ENCODE measurements at places on chromosomes 3 and 15.
A peak's percentile ranks its signal among the peaks of the same experiment; 100 is the strongest.

DNA sequence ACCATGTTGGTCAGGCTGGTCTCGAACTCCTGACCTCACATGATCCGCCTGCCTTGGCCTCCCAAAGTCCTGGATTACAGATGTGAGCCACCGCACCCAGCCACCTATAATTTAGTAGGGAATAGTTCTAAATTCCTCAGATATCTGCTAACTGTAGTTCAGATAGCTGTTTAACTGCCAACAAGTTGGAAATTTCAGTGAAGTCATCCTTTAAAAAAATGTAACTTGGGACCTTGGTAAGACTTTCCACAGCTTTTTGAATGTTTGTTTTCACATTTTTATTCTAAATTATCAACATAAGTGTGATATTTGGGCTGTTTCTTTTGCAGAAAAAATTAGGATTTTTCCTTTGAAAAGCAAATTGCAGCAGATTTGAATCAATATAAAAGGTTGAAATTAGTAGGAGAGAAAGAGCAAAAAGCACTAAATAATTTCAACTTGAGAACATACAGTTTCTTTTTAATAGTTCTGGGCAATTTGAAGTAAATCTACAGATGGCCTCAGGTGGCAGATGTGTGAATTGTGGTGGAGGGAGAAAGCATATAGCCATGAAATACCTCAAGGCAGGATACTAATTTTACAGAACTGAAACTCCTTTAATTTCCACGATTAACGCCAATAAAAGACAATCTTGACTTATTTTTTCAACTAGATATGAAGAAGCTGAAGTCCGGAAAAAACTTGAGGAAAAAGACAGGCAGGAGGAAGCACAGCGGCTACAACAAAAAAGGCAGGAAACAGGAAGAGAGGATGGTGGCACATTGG lies 34.3 kb downstream of the USP8 start:
- peak; percentile 2 for DNase-seq

DNA sequence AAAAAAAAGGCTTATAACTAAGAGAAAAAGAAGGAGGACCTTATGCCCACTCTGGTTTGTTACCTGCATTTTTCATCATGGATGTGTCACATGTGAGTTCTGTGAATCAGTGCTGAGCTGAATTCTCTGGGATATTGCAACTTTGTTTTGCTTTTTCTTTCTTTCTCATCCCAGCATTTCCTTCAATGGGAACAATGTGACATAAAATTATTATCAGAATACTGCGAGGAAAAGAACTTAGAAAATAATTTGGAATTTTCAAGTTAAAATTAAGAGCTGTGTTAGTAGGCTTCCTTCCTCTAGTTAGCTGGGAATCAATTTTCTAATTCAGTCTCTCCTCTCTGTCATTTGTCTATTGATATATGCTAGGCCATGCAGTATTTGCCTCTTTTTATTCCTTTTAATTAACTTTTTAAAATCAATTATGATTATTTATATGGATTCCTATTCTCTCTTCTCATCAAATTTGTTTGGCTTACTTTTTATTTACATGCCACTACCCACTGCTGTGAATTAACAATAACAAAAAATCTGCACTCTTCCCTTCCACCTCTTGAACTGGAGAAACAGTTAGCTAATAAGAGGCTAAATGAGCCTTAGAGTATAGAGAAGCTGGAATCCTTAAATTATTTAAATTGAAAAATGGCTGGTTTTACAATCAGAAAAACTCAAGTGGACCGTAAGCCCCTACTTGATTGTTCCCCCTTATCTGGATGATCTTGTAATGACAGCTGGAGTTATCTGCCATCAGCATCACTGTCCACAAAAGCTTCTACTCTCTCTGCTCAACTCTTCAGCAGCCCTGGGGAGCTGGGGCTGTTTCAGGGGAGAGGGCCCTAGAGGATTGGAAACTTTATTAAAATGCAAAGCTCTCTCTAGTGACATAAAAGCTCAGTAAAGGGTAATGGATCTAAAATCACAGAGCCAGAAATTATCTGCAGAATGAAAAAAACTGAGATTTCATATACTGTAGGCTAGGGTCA lies 95.3 kb upstream of the SOX2 start:
- no peak for DNase-seq

- peak; percentile 83 for DNase-seq
These were observed 27.6 kb upstream of the LIMD1 start for GRCh38 chr3:45566951-45567411.

DNA sequence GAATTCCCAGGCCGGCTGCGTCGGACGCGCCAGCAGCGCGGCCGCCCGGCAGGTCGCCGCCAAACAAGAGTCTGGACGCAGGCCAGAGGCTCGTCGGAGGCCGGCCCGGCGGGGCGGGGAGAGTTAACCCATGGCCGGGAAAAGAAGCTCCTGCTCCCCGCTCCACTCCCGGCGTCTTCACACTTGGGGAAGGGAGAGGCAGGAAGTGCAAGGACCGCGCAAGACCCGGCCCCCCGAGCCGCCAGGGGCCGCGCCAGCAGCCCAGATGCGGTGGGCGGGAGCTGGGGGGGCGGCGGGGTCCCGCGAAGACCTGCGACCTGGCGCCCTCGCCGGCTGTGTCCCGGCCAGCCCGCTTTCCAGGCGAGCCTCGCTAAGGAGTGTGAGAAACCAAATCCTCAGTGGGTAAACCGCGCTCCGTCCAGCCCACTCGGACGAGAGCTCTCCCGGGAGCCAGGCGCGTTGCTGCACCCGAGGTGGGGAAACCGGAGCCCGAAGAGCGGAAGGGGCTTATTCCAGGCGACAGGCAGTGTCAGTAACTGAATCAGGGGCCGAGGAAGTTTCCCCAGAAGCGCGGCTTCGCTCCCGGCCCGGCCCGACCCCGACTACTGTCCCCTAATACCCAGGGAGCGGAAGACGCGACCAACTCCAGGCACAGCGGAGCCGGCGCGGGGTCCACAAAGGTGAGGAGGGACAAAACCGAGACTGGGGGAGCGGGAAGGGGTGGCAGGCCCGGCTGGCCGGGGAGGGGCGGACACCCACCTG lies 721 bp downstream of the ADAMTS7 start:
- peak; percentile 27 for DNase-seq

DNA sequence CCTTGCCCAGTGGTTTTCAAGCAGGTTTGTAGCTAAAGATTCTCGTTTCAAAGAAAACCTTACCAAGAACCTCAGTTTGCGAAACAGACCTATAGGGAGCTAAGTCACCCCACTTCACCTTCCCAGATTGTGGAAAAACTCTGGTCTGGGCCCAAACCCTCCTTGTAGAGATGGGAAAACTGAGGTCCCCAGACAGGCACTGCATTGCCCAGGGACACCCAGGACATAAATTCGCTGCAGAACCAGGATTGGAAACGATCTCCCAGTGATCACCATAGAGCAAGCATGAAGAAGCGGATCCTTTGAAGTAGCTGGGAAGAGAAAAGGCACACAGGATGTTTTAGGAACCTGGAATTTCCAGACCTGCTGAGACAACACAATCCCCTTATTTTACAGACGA lies 85.6 kb upstream of the PIAS1 start:
- no peak for DNase-seq

DNA sequence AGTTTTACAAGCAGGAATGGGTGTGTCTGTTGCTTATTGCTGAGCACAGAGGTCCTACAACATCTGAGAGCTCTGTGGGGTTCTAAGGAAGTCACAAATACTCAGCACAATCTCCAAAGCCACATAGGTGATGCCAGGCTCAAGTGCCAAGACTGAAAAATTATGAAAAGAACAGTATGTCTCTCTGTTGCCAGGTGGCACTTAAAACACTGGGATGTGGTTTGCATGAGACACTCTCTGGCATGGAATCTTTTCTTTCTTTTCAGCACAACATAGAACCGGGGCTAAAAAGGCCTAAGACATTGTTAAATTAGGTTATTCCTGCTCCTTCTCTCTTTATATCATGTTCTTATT lies 127.3 kb upstream of the PRICKLE2 start:
- no peak for DNase-seq

DNA sequence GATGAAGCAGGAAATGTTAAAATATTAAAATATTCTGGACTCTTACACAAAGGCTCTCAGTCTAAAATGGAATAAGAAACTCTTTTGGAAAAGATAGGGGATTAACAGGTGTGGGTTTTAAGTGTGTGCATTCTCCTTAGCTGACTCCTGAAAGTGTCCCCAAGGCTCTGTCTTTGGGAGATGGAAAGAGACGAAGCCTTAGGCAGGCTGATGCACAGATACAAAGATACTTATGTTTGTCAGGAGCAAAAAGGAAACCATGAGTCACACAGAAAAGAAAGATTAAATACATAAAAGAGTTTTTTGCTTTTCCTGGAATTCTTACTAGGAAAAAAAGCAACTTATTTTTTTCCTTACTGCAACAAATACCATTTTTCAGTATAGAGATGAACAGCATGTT lies 23.8 kb upstream of the ABI3BP start:
- peak; percentile 68 for DNase-seq

DNA sequence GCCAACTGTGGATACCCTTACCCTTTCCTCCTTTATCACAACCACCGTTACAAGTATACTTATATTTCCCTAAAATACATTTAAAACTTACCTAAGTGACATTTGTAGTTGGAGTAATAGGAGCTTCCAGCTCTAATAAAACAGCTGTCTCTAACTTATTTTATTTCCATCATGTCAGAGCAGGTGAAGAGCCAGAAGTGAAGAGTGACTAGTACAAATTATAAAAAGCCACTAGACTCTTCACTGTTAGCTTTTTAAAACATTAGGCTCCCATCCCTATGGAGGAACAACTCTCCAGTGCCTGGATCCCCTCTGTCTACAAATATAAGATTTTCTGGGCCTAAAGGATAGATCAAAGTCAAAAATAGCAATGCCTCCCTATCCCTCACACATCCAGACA lies 102.3 kb downstream of the MME start:
- DNase-seq, result no peak

- no peak for DNase-seq
These were observed 233.6 kb upstream of the CTDSPL start for GRCh38 chr3:37627951-37628620.

- peak; percentile 8 for DNase-seq
These were observed 223.0 kb downstream of the TBL1XR1 start for GRCh38 chr3:176974279-176974678.

DNA sequence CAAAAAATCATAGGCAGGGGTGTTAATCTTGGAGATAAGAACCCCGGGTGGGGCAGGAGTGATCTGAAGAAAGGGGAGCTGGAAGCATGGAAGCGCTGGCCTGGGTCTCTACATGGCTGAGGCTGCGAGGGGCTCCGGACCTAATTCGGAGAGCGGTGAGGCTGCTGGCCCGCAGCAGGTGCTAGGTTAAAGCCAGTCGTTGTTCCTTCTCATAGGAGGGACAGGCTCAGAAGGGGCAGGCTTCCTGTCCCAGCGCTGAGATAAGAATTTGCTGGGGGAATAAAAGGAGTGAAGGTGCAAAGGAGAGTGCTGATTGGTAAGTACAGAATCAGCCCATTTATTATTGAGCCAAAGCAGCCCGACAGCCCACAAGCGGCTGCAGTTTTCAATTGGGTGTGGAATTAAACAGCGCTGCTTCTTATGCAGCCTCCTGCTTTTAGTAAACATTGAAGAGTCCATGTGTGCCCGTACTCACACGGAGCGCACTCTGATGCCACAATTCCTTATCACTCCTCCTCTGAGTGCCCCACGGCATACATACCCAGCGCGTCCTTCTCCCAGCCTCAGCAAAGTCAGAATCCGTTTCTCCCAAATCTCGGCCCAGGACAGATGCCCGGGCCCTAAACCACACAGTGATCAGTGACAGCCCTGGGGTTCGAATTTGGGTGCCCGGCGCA lies 17.1 kb downstream of the CHST13 start:
- DNase-seq, result no peak

- no peak for DNase-seq
These were observed 399.0 kb upstream of the ARRDC4 start for GRCh38 chr15:97561529-97561928.

- DNase-seq, result no peak
These were observed 354.6 kb upstream of the SATB1 start for GRCh38 chr3:18779704-18780103.

GRCh38 chr15:58392611-58393161 lies 39.1 kb upstream of the LIPC start:
- no peak for DNase-seq

DNA sequence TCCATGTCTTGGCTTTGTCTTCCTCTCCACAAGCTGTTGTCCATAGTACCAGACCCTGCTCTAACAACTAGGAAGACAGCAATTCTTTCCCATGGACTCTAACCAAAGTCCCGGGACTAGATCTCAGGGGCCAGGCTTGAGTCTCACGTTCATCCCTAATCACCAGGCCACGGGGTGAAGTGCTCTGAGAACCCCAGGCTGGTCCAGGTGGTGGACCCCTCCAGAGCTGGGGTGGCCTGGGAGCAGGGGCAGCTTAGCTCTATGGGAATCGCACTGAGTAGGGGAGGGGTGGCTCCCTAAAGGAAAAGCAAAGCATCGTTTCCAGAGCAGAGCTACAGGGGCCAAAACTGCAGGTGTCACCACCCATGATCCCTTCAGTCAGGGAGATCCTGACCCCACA lies 150.9 kb downstream of the TPRA1 start:
- no peak for DNase-seq

- DNase-seq, result no peak
These were observed 161.9 kb upstream of the RGMA start for GRCh38 chr15:93250950-93251349.

GRCh38 chr15:60901647-60902046 lies 327.5 kb downstream of the RORA start:
- DNase-seq, result no peak

- DNase-seq, result no peak
These were observed 80.3 kb downstream of the PEX5L start for GRCh38 chr3:179956416-179956830.

DNA sequence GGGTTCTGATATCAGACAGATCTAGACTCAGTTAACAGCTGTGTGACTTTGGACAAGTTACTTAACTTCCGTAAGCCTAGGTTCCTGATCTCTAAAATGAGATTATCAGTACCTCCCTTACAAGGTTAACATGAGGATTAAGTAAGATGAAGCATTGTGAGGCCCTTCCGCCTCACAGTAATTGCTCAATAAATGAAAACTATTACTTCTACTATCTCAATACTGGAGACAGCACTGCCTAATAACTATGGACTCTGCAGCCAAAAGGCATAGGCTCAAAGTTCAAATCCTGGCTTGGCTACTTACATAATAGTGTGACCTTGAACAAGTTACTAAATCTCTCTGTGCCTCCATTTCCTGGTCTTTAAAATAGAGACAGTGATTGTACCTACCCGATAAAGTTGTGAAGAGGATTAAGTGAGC lies 82.0 kb upstream of the ATP11B start:
- no peak for DNase-seq

Data from foreskin melanocyte (primary cell).